ENCODE measurements at places on chromosomes 7 and 10.

GRCh38 chr7:12369072-12369471, 34.6 kb downstream of the VWDE start:
- DNase-seq: no peak

- no peak for DNase-seq
Measured at GRCh38 chr7:79398138-79398749, 55.2 kb downstream of the MAGI2 start.

DNA sequence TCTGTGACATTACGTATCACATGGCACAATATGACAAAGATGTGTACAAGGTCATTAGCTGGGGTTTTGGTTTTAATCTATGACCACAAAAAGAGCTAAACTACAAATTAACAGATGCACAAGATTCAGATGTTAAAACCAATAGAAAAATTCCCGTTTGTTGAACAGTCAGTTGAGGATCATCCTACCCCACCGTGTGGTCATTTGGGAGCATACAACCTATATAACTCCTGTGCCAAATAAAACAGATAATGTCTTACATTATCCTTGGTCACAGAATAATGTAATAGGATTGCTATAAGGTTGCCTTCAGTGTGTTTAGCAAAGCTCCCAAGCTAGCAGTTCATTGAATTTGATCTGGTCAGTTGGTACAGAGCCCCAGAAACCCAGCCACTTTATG, 28.2 kb downstream of the ASNS start:
- no peak for DNase-seq

- DNase-seq: no peak
Measured at GRCh38 chr7:157690833-157691585, 354.2 kb downstream of the DNAJB6 start.

DNA sequence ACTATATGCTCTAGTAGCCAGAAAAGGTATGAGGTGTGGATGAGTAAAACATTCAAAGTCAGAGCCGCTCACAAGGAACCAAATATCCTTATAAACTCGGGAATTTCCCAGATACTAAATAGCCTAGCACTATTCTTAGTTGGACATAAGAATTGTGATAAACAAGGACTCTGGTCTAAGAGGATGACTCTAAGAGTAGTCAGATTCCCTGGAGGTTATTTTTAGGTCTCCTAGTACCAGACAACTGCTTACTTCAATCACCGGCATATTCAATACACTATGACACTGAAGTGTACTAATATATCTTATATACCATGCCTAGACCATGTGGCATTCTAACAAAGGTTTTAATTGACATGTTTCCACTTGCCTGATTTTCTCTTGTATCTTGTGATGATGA, 56.5 kb downstream of the LMBR1 start:
- DNase-seq: no peak

DNA sequence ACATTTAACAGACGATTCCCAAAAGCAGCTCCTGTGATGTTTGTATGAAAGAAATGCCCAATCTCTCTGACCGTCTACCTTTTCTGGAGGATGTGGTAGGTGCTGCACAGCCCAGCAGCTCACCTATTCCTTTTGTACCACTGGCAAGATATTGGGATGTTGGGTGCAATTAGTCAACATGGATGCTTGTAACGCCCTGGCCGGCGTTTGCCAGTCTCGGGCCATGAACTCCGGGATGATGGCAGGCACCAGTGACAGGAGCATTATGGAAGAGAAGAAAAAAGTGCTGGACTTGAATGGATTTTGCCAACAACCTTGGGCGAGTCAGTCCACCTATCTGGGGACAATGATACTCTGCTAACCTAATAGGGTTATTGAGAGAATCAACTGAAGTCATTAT, 69.0 kb upstream of the ZNF438 start:
- DNase-seq: no peak

- no peak for DNase-seq
Measured at GRCh38 chr10:69270990-69271389, 7.3 kb upstream of the HK1 start.

DNA sequence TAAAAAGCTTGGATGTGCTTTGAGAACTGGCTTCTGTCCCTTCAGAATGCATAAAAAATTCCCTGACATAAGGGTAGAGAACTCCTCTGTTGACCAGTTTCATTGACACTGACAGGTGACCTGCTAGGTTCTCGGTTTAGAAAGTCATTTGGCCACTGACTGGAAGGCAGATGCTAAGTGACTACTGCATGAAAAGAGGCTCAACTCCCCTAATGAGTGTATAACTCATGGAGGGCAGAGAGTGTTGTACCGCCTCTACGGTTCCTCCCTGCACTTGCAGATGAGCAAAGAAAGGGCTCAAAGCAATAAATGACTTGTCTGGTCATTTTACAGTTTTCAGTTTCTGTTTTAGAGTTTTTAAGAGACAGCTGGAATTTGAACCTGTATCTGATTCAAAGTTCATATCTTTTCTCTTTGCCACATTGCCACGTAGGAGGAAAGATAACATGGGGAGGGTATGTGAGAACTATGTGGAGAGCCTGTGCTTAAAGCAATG, 2.9 kb upstream of the FGL2 start:
- no peak for DNase-seq

DNA sequence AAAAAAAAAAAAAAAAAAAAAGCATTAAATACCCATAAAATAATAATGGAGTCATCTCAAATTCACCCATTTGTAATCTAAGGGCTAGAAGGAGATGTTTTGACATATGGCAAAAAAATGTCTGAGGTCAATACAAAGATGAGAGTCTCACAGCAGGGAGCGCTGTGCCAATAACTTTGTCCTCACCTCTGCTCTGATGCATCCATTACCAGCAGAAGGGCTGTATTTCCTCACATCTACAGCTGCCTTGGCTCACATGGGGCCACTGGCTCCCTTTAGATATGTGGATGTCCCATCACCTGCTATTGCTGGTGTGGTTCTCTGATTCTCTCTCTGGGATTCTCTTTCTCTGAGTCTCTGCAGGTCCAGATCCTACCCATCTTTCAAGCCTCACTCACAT, 90.3 kb upstream of the FAM133B start:
- DNase-seq: no peak

DNA sequence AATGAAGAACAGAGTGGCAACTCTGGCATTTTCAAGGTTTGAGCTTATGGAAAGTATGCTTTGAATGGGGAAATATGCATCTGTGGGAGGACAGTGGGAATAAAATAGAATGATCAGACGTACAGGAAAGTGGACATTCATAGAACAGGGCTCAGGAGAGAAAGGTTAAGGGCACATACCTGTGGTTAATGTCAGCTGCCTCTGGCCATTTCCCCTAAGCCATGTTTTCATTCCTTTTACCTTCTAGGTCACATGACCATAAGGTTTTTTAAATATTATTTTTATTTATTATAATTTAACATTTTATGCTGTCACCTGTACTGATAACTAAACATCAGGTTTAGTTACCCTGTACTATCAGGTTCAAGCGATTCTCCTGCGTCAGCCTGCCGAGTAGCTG, 52.8 kb downstream of the LRRC4 start:
- no peak for DNase-seq

- peak; percentile 75 for DNase-seq
Measured at GRCh38 chr7:7221599-7222038, 39.3 kb downstream of the C1GALT1 start.

DNA sequence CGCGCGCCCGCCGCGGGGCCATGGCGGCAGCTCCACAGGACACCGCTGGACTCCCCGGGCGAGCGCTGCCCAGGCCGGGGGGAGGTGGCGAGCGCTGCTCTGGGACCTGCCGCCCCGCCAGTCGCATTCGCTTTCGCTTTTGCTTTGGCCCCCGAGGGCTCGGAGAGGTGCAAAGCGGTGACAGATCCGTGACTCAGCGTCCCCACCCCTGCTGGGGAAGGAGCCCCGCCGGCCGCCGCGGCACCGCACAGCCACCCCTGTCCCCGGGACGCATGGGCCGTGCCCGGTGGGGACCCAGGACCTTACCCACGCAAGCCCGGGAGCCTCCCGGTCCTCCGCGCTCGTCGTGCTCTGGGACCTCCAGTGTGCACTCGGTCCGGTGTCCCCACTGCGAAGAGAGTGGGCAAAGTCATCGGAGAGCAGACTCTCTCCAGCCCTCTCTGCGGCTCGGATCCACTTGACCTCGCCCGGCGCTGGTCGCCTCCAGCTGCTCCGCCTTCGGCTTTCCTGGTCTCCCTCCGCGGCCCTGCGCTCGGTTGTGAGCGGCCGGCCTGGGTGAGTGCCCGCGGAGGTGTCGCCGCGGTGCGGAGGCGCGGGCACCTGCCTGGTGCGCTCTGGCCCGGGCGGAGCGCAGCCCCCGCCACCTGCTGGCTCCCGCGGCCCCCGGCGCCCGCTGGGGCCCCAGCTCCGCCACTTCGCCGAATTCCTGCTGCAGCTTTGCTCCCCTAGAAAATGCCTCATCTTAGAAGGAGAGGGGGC, at the start of gene IL15RA:
Gene IL15RA, minus strand, starts transcription at position 73 of the 759 bp plus-strand sequence. Its CDS starts 51 bp downstream, at position 22.
- DNase-seq: no peak

DNA sequence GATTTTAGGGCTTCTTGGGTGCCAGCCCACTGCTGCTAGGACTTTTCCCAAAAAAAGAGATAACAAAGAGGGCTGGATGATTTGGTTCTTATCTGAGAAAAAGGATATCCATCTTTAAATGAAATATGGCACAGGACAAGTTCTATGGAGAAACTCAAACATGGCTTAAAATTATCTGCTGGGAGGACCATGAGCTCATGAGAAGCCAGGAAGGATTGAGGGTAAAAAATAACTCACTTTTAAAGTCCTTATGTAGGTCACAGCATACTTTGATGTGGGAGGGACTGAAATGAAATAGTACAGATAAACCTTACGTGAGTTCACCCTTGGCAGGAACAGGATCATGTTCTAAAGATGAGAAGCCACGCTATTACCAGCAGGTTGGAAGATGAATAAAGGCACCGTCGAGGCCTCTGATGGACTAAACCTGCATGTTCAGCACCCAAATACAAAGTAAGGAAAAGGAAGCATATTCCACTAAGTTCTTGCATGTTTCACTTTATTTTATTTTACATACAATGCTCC, 369.2 kb upstream of the KLF6 start:
- DNase-seq: no peak

GRCh38 chr10:119449760-119450461, 92.6 kb downstream of the RGS10 start:
- peak; percentile 75 for DNase-seq

GRCh38 chr7:27205325-27206280, 5.7 kb upstream of the HOXA13 start:
- DNase-seq: no peak

DNA sequence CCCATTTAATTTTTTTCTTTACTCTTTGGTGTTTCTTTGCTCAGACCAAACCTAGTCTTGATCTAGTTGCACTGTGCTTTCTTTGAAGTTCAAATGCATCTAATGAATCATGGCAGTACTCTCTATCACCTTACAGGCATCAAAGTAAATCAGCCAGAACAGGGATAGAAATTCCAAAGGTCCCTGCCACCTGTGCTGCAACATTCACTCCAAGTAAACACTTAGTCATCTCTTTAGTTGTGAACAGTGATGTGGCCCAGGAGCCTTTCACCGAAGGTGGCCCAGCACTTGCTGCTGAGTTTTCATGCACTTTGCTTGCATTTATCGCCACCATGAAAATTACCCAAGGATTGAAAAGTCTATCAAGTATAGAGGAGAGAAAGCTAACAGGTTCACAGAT, 314.1 kb upstream of the ETV1 start:
- no peak for DNase-seq

GRCh38 chr7:95963446-95963990, 191.2 kb downstream of the DYNC1I1 start:
- DNase-seq: no peak

- DNase-seq: no peak
Measured at GRCh38 chr10:86644794-86645445, 9.4 kb upstream of the OPN4 start.

DNA sequence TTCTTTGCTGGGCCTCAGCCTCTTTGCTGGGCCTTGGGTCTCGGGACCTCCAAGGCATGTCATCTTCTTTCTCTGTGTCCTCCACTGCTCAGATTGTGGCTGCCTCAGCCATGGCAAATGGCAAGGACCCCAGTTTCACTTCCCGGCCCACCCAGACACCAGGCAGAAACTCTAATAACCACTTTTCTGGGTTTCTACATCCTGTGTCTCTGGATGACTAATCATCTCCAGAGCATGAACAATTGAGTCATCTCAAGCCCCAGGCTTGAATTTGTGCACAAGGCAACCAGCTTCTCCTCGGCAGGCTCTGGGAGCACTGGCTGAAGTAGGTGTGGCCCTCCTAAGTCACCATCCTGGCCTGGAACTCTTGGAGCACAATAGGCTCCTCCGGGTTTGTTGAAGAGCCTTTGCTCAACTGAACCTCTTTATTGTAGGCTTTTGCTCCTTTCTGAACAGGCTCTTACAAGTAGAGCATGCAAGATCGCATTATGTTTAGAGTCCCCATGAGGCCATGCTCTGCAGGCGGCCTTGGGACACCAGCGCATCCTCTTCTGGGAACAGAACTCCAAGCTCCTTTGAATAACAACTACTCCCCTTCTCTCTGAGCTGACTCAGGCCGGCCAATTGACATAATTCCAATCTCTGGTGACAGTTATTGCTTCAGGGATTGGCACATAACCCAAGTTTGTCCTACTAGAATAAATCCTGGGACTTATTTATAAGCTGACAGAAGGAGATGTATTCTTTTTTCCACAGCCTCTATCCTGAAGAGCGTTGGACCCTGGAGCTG, 218.1 kb downstream of the WDR11 start:
- DNase-seq: no peak
